ENCODE measurements at places on chromosomes 7 and 10.

DNA sequence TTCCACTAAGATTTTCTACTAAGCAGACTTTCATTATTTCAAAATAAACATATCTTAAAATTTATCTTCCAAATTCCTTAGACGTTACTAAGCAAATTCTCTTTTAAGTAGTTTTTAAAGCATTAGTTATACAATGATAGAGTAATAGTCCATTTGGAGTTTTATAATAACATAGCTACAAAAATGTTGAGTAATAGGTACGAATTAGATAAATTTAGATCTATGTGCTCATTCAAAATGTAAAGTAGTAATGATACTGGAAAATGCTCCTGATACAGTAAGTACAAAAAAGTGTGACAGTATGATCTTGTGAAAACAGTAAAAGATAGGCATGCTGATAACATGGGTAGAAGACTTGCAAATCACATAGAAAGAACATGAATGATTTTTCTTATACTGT is 4.5 kb downstream of the DMTF1 start:
- no peak for DNase-seq

DNA sequence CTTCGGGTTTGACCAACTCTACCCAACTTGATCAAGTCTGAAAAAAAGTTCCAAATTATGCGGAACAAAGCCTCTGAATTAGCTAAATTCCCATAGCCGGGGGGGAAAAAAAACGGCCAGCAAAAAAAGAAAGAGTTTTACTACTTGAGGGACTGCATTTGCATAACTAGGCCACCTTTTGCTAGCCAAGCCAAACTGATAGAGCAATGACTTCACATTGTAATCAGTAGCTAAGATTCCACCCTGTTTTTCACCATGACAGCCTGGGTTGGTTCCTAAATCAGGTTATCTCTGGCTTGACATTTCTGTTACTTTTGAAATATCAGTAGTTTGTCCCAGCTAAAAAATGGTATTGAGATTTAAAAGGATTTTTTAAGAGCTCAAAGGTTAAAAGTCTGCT is 31.4 kb upstream of the CREB3L2 start:
- DNase-seq: no peak

- peak; percentile 70 for DNase-seq
Observed at GRCh38 chr10:80662429-80663261, 124.9 kb downstream of the SH2D4B start.

DNA sequence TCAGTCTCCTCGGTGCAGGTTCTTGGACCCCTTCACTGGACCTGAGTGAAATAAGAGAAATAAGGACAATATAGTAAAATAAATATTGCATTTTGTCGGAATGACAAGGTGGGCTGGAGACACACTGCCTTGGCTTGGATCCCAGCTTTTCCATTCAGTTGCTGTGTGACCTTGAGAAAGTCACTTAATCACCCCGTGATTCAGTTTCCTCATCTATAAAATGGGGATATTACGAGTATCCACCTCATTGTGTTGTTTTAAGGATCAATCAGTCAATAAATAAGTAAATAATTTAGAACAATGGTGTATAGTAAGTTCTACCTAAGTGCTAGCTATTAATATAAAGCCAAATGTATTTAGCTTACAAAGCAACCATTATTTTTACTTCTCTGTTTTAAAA is 29.1 kb downstream of the HK1 start:
- DNase-seq: no peak

GRCh38 chr7:18861514-18862118 is 255.8 kb downstream of the TWIST1 start:
- DNase-seq: peak; percentile 91

- no peak for DNase-seq
Observed at GRCh38 chr7:41247143-41247865, 455.6 kb downstream of the INHBA start.

Measured in inflammatory macrophage treated with lipopolysaccharide for 4 hours (primary cell).